ENCODE measurements at places on chromosomes 16 and 17.
A peak's percentile ranks its signal among the peaks of the same experiment; 100 is the strongest.

- DNase-seq = no peak
Measured at GRCh38 chr16:13130586-13130985, 229.2 kb downstream of the SHISA9 start.

- peak; percentile 23 for DNase-seq
Measured at GRCh38 chr16:25110387-25110947, 1.1 kb upstream of the LCMT1 start.

DNA sequence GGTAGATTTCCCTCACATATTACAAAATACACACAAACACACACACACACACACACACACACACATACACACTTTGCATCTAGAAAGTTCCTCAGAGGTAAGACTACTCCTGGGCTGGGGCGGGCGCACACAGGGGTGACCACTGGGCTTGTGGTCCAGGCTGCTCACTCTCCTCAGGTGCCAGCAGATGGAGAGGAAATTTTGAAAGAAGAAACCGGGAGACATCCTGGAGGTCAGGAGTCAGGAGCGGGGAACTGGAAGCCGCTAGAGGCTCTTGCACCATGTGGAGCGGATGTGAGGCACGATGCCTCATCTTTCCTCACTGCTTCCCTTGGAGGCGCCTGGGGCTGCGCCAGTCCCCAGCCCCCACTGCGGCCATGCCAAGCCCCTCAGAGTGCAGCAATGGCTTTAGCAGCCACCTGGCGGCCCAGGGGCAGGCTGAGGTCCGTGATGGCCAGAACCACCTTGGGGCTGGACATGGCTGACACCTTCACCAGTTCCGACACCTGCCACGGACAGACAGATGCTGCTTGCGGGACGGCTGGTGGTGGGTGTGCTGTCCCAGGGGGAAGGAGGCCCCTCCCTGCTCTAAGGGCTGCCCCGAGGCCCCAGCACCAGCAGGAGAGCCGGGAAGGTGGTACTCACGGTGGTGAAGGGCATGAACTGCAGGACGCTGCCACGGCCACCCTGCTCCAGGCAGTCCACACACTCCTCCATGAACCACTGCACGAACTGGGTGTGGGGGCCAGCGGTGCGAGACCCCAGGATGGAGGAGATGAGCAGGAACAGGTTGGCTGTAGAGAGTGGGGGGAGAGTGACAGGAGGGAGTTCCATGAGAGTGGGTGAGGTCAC lies 4.1 kb downstream of the CSF3 start:
- no peak for DNase-seq

DNA sequence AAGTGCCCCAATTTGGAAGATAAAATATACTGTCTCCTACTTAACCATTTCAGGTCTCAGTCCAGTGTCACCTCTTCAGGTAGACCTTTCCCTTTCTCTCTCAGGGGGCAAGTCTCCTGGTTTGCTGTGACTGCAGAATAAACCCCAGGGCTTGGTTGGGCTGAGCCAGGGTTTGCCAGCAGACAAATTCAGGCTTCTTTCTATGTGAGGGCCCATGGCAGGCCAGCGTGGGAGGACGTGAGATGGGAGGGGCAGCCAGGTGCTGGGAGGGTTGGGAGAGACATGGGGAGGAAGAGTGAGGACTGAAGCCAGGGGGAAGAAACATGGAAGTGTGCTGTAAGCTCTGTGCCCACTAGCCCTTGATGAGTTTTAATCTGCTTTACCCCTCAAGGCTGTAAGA lies 163.2 kb downstream of the SPECC1 start:
- DNase-seq = no peak

DNA sequence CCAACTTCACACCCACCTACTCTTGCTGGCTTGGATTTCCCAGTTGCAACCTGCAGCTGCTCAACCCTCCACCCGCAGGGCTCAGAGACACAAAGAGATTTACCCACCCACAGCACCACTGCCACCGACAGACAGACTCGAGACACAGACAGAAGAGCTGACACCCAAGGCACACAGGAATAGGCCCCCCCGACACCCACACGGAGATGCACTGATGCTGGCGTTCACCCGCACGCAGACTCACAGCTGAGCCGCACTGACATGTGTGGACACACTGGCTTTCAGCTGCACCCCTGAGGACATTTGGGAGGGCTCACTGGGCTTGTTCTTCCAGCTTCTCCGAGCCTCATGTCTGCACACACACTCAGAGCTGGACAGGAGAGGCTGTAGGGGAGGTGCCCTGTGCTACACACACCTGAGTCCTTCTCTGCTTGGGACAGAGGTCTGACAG lies 8.2 kb downstream of the STX1B start:
- DNase-seq = no peak

DNA sequence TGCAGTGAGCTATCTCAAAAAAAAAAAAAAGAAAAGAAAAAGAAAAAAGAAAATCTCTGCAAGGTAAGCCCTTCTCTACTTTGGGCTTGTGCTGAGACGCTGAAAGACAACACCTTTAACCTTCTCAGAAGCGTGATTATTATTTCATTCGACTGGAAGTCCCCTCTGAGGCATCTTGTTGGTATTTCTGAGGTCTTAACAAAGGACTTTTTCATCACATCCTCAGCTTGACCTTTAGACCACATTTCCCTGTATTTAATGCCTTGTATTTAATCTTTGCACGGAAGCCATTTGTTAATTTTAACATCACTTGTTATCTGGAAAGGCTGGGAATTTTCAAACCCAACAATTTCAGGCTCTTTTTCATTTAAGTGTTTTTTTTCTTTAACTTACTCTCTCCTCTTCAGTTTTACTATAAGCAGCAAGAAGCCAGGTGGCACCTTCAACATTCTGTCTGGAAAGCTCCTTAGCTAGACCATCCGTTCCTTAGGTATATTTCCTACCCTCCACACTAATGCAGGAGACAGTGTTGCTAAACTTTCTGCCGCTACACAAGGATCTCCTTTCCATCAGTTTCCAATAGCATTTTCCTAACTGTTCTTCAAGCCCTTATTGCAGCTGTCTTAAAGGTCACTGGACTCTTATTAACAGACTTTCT lies 10.3 kb downstream of the KCTD13 start:
- no peak for DNase-seq

GRCh38 chr16:86931410-86931941 lies 353.1 kb downstream of the FOXL1 start:
- peak; percentile 15 for DNase-seq

- no peak for DNase-seq
Measured at GRCh38 chr17:43769859-43770258, 8.9 kb downstream of the DUSP3 start.

DNA sequence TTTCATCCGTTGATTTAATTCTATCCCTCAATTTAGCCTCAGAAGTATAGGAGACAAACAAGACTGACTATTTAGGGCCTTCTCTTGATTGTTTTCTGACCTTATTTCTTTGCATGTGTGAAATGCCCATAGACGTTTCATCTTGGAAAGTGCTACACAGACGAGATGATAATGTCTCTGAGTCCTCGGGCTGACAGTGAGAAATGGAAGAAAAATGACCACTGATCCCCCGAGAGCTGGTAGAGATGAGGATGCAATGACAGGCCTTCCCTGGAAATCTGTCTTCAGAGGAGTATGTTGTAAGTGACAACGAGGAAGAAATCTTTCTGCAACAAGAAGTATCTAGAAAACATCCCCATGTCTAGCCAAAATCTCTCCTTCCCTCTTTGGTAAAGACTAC lies 522.9 kb downstream of the HAPSTR1 start:
- no peak for DNase-seq

- no peak for DNase-seq
Measured at GRCh38 chr17:49746791-49747490, 17.0 kb downstream of the FAM117A start.

GRCh38 chr16:27431773-27432532 lies 30.0 kb downstream of the IL21R start:
- DNase-seq = no peak

Data from NCI-H1105 treated with DMSO at 0.1 percent for 48 hours (cell line).